Dermis microvascular lymphatic vessel endothelial cell (primary cell): ENCODE measurements at places on chromosomes 1 and 21.

DNA sequence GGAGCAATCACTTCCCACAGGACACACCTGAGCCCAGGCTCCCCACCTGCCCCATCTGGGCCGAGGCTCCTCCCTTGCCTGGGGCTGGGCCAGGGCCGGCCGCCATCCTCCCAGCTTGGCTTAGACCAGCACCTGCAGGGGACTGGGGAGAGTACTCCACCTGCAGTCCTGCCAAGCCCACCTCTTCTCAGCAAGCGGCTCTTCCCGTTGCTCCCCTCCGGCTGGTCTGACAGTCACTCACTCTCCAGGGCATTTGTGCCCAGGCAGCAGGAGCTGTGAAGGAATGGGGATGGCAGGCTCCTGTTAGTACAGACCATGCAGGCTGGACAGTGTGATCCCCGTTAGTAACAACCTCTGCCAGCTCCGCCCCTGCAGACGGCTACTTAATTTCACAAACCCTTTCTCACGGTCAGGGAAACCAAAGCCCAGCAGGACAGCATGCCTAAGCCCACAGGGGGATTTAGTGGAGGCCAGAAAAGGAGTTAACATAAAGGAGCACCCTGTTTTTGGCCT lies at the start of gene FYB2:
Gene FYB2 (minus strand): TSS at position 18 of the 513 bp plus-strand sequence. CDS start 114 bp downstream, outside the sequence.
- DNase-seq, result no peak

- no peak for DNase-seq
Measured at GRCh38 chr1:41162441-41162840, 79.7 kb downstream of the SCMH1 start.

GRCh38 chr1:65459397-65459768 lies 38.9 kb downstream of the LEPR start:
- DNase-seq, result peak; percentile 26

- no peak for DNase-seq
Measured at GRCh38 chr1:53899206-53899628, 5.2 kb downstream of the DIO1 start.

DNA sequence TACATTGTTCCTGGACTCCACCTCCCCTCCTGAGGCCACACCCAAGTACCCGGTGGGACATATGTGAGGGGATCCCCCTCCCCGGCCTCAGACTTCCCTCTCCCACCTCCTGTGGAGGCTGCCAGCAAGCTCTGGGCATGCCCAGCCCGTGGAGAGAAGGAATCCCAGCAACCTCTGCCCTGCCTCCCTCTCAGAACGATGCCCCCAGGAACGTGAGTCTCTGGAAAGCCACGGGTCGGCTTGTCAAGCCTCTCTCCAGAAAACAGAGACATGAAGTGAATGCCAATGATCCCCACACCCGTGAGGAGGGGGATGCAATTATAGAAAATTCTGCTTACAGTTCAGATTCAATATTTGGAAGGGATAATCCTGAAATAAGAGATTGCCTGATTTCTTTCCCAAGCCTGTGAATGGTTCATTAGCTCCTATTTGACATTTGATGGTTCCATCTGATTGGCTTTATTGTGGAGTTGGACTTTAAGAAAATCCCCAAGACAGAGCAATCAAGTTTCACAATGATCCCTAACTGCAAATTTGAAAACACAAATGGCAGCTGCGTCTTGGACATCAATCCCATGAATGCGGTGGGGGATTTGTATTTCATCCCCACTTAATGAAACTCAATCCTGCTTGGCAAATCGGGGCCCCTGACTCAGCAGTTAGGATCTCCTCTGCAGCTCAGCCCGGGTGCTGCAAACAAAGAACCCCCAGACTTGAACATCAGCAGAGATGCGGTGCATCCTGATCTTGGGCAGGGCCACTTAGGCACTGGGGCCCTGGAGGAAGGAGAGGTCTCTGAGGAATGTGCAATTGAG lies 9.1 kb upstream of the GUCA2B start:
- DNase-seq, result no peak

GRCh38 chr1:56532350-56532683 lies 47.0 kb downstream of the PLPP3 start:
- no peak for DNase-seq
